Activated CD8-positive, alpha-beta memory T cell treated with anti-CD3 and anti-CD28 coated beads for 4 hours (primary cell): ENCODE measurements at places on chromosomes 12 and 14.

GRCh38 chr14:68816943-68817430 lies 24.1 kb upstream of the ZFP36L1 start:
- DNase-seq, result no peak

- DNase-seq, result no peak
Observed at GRCh38 chr12:75568393-75568792, 57.0 kb upstream of the KRR1 start.

DNA sequence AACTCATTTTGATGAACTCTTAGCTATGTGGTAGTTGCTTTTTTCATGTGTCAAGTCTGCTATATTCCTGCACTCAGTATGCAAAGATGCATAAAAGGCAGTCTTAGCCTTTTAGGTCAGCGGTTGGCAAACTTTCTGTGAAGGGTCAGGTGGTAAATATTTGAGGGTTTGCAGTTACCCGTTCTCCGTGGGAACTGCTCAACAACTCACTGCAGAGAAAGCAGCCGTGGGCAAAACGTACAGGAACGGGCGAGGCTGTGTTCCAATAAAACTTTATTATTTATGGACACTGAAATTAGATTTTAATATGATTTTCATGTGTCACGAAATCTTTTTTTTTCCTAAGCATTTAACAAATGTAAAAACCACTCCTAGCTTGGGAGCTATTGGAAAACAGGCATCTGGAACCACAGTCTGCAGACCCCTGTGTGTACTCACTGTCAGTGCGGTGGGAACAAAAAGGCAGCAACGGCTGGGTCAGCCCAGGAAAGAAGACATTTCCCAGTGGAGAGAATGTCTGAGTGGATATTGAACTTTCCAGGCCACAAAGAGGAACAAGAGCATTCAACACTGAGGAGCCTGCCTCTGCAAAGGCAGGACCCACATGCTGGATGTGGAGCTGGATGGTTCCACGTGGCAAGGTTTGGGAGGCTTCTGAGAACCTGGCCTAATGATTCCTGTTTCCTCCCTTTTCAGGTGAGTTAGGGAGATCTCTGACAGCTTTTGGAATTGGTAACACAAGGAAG lies 3.5 kb upstream of the ACACB start:
- no peak for DNase-seq

DNA sequence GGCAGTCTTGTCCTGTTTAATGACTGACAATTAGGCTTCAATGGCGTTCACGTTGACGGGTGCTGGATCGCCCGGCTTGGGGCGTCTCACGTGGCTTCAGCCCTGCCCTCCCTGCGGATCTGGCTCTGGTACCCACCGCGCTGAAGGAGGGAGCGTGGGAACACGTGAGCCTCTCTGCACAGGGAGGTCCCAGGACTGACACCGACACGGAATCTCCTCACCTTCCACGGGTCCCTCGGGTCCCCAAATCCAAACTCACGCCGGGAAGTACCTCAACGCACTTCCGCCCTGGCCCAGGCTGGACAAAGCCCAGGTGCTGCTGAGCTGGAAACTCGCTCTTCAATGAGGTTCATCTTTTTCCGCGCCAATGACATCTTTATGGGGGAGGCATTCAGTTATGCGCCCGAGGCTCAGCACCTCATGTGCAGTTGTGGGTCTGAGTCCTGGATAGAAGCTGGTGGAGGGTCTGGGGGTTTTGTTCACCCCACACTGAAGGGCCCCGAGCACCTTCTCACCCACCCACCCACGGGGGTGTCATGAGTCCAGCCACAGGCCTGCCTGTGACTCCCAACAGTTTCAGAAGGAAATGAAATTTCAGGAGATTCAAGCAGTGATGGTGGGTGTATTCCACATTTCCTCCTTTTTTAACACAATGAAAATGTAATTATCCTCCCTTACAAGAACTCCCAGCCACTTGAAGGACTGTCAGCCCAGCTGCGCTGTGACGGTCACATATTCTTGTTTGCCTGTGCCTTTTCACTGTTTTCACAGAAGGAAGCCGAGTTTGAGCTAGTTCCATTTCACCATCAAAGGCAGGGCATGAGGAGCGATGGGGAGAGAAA lies 251.7 kb upstream of the SFSWAP start:
- DNase-seq, result no peak

GRCh38 chr12:38639625-38640024 lies 265.8 kb downstream of the CPNE8 start:
- DNase-seq, result no peak

- DNase-seq, result no peak
Observed at GRCh38 chr14:63229330-63230059, 25.3 kb downstream of the RHOJ start.

DNA sequence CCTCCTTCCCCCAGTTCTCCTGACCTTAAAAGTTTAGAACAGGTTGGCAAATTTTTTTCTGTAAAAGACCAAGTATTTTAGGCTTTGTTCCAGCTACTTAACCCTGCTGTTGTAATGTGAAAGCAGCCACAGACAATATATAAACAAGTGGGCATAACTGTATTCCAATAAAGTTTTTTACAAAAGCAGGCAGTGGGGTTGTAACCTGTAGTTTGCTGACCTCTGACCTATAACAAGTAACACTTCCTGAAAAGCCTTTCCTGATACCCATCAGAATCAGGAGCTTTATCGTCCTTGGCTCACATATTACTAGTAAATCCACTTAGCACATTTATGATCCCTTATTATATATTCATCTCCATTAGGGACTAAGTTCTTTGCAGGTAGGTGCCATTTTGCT lies 13.1 kb upstream of the SMARCC2 start:
- DNase-seq, result no peak

DNA sequence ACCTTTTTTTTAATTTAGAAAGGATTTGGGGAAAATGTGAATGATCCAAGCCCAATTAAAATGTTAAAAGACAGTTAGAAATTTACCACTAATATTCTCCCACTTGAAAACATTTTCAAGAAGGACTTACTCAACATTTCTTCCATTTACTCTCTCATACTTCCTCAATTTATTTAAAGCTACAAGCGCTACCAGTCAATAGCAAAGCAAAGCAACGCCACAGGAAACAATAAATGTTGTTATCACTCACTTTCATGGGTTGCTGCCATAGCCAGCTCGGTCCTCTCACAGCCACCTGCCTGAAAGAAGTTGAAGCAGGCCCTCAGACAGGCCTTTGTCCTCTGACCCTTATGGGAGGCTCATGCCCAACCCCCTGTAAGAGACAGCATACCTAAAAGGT lies 6.0 kb upstream of the SOS2 start:
- no peak for DNase-seq

DNA sequence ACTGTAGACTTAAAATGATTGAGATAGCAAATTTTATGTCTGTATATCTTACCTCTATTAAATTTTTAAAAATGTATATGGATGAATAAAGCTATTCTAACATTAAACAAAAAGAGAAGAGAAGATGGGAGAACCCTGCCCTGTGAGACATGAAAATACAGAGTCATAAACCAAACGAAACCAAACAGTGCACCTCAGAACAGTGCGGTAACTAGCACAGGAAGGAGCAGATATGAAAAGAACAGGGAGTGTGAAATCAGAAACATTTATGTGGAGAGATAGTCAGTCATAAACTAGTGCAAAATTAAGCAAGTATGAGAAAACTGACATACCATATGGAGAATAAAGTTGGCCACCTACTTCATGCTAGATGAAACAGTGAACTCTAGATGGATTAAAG lies 135.1 kb downstream of the ERC1 start:
- DNase-seq, result no peak

- DNase-seq, result no peak
Observed at GRCh38 chr14:24151404-24152080, 4.2 kb downstream of the RNF31 start.

- DNase-seq, result no peak
Observed at GRCh38 chr12:55664826-55665225, 28.1 kb downstream of the OR10P1 start.
